ENCODE measurements at places on chromosomes 12 and 14.

- DNase-seq: peak; percentile 99
Observed at GRCh38 chr12:121296618-121297434, at the start of gene CAMKK2. TSS of gene CAMKK2 (minus strand) at chr12:121296709. CDS start at chr12:121274526, 22,183 bp downstream.

DNA sequence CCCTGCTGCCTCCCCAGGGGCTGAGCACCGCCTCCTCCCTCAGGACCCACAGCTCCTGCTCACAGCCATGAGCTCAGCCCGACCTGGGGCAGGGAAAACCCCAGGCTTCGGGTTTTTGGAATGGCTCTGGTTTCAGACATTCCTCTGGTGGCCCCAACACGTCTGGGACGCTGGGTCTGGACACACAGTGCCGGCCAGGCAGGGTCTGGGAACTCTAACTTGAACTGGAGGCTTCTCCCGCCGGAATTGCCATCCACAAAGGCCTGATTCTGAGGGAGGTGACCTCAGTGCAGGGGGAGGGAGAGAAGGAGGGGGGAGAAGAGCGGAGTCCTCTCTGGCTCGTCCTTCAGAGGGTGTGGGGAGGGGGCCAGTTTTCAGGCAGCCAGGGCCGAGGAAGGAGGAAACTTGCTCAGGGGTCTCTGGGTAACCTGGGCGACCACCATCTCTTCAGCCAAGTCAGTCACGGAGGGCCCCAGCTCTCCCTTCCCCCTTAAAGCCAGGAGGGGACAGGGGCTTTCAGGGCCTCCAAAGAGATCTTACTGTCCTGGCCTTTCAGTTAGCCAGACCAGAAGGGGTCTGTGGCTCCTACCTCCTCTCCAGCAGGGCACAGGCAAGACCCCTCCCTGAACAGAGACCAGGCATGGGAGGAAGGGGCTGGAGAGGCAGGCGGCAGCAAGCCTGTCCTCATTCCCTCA is 19.4 kb downstream of the NCKAP5L start:
- no peak for DNase-seq

GRCh38 chr14:22896760-22897159 is 13.7 kb downstream of the REM2 start:
- no peak for DNase-seq

GRCh38 chr12:75308279-75308678 is 21.8 kb downstream of the CAPS2 start:
- no peak for DNase-seq

GRCh38 chr14:74401504-74402241 is 24.3 kb downstream of the SYNDIG1L start:
- no peak for DNase-seq

DNA sequence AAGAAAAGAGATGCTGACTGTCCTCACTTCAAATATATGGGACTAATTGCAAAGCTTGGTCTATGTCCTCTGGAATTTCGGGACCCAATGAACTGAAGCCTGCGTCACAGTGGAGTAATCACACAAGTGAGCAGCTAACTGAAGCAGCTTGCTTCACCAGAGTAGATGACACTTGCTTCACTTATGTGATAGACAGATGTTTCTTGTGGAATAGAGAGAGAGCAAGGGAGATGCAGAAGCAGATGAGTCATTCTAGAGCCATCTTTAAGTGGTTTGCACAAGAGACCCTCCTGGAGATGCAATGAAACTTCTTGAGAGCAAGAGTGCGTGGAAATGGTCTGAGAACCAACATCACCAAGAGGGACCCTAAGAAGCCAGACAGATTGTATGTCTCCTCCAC is 1537.1 kb upstream of the FLRT2 start:
- DNase-seq: no peak

DNA sequence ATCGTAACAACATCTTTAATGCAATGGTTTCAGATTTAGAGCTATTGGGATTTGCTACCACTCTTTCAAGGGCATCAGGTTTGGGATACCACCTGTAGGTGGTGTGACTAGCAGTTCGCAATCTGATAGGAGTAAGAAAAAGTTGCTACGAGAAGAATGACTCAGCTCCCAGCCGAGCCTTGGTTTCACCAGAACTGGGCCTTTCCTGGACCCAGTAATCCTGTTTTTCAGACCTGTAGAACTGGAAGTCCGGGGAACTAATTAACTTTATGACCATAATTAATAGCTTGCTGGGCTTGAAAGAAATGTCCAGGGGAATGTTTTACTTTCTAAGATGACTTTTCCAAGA is 770 bp downstream of the ABHD4 start:
- peak; percentile 66 for DNase-seq

GRCh38 chr12:106135075-106135474 is 3.7 kb downstream of the NUAK1 start:
- peak; percentile 17 for DNase-seq

- DNase-seq: no peak
Observed at GRCh38 chr12:79217306-79217705, 352.7 kb downstream of the SYT1 start.

DNA sequence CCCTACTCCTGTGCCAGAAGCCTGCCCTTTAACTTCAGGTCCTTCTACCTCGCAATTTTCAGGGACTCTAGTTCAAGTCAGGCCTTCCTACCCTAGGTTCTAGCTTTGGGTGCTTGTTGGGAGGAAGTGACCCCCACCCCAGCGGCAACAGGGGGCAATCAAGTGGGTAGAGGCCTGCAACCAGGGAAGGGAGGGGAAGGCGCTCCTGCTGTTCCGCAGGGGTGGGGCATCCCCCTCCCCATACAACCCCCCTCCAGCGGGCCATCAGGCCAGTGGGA is 204 bp upstream of the PRPH start:
- no peak for DNase-seq

DNA sequence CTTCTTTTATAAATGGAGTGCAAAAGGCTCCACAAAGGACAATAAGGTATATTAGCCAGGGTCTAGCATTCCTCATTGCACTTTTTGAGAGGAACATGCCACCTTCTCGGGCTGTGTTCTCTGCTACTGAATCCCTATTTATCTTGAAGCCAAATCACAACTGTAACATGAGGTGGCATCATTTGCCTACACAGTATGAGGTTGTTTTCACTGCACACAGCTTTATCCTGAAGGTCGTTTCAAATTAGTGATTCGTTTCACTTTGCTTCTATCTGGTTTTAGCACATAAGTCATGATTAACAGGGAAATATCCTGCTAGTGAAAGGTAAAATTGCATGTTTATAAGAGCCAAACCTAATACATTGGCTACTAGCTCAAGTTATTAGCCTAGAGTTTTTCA is 153.8 kb downstream of the SLC35F4 start:
- DNase-seq: no peak

DNA sequence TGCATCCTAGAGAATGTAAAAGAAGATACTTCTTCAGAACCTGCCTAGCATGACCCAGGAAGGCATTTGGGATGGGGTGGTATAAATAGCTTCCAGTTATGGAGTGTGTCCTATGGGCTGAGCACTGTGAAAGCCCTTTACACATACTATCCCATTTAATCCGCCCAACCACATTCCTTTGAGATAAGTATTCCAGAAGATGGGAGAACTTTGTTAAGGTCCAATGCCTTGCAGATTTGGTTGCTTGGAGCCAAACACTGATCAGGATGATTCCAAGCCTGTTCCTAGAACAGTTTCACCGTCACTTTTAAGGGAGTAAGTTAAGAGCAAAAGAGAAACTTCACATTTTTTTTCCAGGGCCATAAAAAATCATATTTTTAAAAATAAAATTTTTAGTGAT is 82.5 kb upstream of the CLMN start:
- DNase-seq: no peak

GRCh38 chr12:55633151-55633550 is 3.5 kb upstream of the OR10P1 start:
- DNase-seq: no peak

- DNase-seq: no peak
Observed at GRCh38 chr12:97556302-97556779, 93.7 kb downstream of the RMST start.

- DNase-seq: no peak
Observed at GRCh38 chr12:93130366-93131054, 201.4 kb upstream of the EEA1 start.

- peak; percentile 46 for DNase-seq
Observed at GRCh38 chr12:119179335-119180021, 747 bp downstream of the HSPB8 start.

DNA sequence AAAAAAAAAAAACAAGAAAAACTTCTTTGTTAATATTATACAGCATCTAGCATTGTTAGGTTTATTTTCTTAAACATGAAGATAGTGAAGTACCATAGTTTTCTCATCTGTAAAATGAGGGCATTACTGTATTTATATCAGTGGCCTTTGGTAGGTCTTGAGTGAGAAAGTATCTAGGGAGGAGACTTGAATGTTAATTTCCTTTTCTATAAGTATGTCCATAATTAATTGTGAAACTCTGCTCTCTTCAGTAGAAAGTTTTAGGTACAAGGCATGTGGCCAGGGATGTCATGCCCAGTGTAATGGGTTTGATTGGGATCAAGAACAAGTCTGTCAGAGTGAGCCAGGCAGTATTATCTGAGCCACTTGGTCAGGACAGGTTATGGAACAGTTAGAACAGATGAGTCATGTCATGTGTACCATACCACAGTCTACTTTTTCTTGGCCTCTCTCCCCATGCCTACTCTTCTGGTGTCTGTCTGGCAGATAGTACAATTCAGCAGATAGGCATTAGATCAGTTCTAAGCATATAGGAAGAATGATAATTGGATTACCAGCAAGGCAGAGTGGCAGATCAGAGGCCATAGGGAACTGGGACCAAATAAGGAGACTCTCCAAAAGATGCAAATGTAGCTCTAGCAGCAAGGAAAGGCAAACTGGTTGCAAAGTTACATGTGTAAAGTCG is 30.4 kb downstream of the FBXO34 start:
- DNase-seq: peak; percentile 41

GRCh38 chr12:64900540-64900939 is 76.1 kb downstream of the TBC1D30 start:
- DNase-seq: peak; percentile 36

GRCh38 chr14:101028971-101029667 is 125.6 kb upstream of the RTL1 start:
- no peak for DNase-seq

- no peak for DNase-seq
Observed at GRCh38 chr12:83097643-83098342, 411.1 kb downstream of the TMTC2 start.

DNA sequence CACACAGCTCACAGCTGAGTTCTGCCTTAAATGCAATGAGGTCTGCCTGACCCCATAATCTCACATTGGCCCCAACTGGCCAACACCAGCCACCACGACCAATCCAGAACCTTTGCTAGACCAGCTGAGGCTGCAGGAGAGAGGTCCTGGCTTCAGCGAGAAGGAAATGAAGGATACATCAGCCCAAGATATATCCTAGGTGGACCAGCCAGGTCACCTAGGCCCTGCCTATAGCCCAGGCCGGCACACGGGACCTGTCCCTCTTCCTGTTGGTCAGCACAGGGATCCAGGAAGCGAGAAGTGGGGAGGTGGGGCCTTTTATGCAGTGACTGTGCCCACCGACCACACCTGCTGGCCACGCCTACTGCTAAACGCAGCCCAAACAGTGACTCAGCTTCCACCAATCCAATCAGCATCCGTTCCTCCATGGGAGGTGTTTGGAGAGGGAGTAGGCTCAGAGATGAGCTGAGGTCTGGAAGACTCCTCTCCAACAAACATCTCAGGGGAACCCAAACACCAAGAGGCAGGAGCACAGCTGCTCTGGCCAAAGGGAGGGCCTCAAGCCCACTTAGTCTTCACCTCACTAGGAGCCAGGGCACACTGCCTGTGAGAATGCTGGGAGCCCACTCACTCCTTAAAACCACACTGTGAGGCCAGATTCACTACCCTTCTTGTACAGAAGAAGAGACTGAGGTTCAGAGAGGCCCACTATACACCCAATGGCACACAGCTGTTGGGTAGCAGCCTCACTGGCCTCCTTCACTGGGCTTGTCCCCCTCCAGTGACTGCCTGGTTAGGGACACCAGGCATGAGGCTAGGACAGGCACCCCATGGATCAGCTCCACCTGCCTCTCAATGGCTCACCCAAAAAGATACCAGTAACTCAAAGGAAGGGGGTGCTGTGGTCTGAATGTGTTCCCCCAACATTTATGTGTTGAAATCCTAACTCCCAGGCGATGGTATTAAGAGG is 51.3 kb upstream of the PPP2R5C start:
- DNase-seq: no peak

DNA sequence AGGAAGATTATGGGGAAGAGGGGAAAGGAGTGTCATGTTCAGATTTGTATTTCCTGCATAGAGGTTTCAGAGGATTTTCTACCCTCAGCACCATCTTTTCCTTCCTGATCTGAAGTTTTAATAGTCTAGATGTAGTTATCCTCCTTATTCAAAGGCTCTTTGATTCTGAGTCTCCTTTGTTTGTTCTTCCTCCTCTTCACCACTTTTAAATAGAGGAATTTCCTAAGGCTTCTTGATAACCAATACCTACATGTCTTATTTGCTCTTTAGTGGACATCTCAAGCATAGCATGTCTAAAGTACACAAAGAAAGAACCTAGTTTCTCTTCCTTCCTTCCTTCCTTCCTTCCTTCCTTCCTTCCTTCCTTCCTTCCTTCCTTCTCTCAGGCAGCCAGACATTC is 8.3 kb downstream of the MGAT4C start:
- DNase-seq: no peak

DNA sequence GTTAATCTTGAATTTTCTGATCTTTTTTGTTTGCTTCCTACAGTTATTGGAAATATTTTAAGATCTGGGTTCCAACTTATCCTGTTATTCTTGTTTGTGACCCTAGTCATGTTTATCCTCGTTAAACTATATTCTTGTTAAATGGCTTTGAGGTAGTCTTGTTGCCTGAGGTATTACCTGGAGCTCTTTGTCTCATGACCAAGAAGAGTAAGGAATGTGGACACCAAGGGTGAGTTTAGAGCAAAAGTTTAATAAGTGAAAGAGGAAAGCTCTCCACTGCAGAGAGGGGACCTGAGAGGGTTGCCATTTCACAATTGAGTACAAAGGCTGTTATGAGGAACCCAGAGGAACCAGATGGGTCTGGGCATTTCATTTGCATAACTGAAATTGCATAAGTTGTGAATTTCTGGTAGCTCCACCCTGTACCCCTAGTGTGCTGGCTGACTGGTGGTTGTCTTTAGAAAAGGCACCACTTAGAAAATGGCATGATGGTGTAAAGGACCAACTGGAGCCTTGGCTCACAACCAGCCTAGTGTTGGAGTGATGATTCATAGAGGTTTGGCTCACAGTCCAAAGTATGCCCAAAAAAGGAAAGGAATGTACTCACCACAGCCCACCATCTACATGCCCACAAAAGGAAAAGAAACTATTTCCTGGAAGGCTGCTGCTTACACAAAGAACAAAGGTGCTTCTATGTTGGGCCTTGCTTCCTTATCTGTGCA is 36.7 kb upstream of the RESF1 start:
- DNase-seq: no peak

DNA sequence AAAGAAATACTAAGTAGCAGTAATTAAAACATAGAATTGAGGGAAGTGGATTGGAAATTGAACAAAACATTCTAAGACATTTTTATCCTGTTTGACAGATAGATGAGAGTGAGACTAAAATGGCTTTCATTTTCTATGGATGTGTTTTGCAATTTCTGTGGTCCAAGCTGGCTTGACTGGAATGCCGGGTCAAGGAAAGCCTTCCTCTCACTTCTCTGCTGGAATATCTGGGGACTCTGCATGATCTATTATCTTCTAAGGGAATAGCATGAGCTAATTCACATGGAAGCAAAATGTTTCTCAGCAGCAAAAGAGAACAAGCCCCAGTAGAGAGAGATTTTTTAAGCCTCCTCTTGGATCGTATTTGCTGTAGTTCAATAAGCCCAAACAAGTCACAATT is 407.9 kb upstream of the ATXN7L3B start:
- no peak for DNase-seq

GRCh38 chr12:22443379-22444316 is 100.7 kb downstream of the C2CD5 start:
- peak; percentile 39 for DNase-seq
